ENCODE measurements at places on chromosomes 2 and 18.

GRCh38 chr2:215425021-215425782 is 10.7 kb downstream of the FN1 start:
- DNase-seq, result no peak

GRCh38 chr18:22900558-22901238 is 32.4 kb upstream of the RBBP8 start:
- no peak for DNase-seq

DNA sequence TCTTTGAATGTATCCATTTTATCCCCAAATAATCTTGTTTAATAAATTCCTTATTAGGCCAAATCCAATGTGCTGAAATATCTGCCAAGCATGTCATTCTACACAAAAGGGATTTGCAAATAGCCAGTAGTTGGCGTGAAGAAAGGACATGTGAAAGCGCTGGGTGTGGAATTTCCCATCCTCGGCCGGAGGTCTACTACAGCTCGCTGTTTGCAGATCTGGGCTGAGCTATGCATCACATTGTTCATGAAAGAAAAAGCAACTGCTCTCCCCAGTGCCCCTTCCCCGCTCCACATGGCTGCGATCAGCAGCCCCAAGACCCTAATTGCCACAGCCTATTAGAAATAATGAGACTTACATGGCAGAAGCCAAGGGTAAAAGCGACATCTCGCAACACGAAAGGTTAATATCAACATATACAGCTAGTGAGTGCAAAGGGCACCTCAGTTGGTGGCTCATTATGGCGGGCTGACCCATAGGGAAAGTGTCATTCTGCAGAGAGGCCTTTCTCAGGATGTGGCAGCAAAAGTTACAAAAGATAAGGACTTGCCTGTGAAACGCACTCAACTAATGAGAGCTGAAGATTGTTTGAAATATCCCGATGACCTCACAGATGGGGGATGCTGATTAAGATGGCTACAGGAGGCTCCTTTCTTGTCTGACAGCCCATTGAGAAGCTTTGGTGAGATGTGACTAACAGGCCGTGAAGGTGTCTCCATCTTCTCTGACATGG is 126.9 kb upstream of the CYP1B1 start:
- DNase-seq, result no peak

DNA sequence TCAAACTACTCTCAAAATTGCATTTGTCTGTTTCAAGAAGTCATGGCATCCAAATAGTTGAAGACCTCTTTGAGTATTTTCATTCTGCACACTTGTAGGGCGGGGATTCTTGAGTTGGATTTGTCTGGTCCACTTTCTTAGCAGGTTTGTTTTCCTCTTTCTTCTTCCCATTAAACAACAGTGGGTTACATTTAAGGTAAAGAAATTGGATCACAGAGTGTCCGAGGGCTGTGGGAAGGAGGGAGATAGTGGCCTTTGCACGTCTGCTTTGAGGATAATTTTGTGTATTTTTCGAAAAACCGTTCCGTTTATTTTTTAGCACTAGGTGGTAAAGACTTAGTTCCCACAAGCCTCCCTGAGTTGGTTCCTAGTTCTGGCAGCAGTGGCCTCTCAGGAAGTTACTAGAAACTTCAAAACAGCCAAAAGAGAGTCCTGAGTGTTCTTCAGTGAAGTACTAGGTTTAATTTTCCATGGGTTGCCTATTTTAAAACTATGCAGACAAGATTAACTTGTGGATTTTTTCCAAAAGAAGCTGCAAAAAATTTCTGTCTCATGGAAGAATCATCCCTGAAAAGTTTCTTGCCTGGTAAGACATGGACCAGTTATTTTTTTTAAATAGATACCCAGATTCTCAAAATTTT is 107.9 kb downstream of the CDC42EP3 start:
- no peak for DNase-seq

DNA sequence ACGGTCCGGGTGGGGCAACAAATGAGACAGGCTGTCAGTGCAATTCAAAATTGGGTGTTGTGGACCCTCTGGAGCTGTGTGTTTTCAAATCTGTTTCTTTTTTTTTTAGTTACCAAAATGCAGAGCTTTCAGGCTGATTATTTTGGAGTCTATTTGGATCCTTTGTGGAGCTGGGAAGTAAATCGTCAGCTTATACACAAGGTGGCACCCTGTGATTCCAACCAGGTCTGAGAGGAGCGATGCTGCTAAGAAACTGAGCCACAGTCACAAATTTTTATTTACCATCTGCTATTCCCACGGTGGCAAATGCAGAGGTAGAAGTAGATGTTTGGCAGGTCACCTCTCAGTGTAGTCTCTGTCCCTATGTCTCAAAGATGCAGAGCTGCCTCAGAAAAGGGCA is 3.8 kb upstream of the EPC2 start:
- no peak for DNase-seq

DNA sequence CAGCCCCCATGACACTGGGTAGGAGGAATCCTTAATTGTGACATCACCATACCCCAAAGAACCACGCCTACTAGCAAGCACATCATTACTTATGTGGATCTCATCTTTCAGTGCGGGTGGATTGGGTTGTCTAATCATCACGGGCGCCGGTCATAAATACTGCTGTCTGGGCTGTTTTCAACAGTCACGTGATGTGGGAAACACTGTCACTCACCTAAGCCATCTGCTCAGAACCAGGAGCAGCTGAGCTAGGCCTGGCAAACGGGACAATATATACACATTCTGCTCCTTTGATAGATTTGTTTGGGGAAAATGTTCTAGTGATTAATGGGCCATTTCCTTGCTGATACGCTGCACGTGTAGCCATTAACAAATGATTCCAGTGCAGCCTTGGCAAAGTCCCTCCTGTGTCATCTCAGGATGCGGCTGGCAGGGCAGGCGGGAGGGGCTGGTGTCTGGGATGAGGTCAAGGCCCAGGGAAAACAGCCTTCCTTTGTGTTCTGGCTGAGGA is 145.9 kb upstream of the COPS8 start:
- DNase-seq, result no peak

DNA sequence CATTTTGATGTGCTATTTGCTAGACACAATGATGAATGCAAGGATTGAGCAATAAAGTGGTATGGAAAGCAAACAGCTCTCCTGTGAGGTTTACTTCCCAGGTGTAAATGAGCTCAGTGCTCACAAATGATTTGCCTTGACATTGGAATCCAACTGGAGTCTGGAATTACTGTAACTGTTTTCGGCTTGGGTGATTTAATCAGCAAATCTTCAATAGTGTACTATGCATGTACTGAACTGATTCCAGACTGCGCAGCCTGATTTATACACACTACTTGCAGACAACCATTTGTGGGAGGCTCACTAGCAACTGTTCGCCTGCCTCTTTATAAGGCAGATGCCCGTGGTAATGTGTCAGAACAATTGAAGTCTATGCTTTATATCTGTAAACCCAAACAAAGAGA is 27.9 kb upstream of the SOX11 start:
- no peak for DNase-seq

DNA sequence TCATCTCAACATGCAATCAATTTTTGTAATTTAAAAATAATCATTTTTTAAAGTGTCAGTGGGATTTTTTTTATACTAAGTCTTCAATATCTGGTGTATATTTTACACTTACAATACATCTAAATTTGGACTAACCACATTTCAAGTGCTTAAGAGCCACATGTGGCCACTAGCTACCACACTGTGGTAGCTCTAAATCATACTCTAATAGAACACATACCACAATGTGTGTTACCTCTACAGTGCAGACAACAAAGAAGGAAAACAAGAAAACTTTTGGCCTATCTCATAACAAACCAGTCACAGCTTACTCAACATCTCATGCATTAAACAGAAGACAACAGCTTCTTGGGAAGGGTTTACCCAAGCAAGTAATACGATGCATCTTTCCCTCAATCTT is 24.5 kb downstream of the PIAS2 start:
- no peak for DNase-seq

- DNase-seq, result no peak
Measured at GRCh38 chr18:31439807-31440325, 7.7 kb upstream of the DSG3 start.

- DNase-seq, result no peak
Measured at GRCh38 chr2:222851956-222852617, 8.7 kb upstream of the ACSL3 start.

DNA sequence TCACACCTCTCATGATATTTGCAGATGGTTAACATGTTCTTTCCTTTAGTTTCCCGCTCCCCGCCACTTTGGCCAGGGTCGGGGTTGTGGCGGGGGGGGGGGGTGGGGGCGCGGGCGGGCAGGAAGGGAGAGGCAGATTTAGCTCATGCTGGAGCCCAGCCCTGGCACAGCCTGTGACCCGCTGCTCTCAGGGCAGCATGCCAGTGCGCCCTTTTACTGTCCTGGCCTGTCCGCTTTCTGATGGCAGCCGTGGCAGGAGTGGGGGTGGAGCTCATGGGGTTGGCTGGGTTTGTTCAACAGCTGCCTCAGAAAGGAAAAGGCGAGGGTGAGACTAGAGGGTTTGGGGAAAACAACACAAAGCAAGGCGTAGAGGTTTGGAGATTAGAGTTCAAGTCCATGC is 56.1 kb downstream of the TNP1 start:
- no peak for DNase-seq

DNA sequence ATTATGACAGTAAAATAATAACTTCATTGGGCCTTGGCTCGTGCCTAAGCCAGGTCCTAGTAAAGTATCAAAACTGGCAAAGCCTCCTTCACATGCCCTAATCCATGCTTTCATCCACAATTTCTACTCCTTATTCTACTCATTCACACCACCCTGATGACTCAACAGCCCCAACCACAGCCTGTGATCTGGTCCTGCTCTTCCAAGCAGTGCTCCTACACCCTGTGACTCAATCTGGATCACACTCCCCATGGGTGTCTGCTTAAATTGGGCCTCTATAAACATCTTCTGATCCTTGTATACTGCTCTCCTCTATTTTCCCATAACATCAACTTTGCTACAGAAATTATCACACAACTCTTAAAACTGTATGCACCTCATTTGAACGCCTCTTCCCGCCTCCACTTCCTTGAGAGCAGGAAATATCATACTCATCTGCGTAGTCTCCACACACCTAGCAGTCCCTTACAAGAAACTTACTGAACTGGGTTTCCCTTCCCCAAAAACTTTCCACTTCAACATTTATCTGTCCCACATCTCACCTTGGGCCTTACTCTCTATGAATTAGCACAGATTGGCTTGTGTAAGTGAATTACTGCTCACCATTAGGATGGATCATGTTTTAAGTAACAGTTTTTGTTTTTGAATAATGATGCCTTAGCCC is 15.9 kb downstream of the GTF3C3 start:
- DNase-seq, result peak; percentile 16

DNA sequence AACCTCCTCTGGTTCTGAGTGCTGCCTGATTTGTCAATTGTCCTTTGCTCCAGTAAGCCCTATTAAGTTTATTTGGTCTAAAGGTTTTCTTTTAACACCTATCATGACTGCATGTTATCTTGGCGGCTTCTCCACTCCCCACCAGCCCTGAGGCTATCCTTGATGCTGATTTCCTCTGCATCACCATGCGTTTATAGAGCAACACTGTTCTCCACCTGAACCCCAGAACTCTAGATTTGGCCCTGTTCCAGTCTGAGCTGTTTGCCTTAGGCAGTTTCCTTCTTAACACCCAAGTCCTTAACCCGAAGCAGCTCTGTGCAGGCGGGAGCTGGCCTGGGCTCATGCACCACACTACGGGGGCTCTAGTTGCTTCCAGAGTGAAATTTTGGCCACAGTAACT is 98.2 kb upstream of the NPAS2 start:
- DNase-seq, result no peak

DNA sequence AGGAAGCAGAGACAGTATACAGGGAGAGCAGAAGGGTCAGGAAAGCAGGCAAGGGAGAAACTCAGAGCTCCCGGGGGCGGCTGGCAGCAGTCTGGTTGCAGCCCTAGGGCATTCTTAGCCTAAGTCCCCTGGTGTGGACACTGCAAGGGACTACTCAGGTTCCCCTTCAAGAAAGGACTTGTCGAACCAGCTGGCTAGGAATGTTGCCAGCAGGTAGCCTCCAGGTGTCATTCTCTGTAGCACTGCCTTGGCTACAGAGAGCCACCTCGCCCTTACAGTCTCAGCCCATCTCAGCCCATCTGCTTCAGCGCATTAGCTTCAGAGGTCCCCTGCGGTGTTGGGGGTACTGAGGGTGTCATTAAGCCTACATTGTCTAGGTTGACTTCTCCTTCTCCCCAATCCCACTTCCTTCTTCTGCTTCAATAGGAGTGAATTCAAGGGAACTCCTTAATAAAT is 11.3 kb upstream of the TMSB10 start:
- no peak for DNase-seq

- no peak for DNase-seq
Measured at GRCh38 chr2:149141046-149141445, 102.5 kb downstream of the LYPD6B start.

- no peak for DNase-seq
Measured at GRCh38 chr2:139365189-139365588, 585.0 kb upstream of the NXPH2 start.

DNA sequence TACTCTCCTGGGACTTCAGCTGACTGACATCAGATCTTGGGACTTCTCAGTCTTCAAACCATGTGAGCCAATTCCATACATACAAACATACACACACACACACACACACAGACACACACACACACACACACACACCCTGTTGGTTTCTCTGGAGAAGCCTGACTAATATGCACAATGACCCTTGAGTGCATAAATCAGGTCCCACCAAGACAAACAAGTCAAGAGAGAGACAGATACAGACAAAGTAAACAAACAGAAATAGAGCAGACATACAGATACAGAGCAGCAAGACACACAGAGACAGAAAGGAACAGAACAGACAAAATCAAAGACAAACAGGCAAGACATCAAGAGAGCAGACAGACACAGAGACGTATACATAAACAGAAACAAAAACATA is 43.8 kb upstream of the DDX18 start:
- no peak for DNase-seq

DNA sequence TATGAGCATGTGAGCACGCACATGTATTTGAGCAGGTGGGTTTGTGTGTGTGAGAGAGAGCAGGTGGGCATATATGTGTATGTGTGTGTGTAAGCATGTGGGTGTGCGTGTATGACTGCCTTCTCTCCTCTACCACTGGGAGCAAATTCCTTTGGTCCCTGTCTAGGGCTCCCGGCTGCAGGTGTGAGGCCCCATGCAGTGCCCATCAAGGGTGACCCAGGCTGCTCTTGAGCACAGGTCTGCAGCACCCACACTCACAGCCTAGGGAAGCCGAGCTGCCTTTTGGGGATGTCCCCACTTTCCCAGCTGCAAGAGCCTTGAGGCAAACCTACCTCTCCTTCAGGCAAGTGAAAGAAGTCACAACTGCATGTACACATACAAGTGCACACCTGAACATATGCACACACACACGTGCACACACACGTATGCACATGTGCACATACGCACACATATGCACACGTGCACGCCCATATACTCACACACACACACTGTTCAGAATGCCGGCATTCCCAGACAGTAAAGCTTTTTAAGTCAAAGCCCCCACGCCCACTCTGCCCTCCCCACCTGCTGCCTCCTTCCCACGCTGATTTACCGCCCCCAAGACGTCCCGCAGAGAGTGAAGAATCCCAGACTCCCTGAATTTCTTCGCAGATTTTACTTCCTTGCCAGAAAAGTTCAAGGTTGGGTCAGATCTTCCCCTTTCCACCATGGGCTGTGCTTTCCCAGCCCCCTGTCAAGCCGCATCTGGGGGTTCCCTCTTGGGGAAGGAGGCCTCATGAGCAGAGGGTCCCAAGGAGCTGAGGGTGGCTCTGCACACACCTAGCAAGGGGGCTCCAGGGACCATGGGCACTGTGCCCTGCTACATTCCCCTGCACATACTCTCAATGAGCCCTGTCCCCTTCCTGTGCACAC is 170.6 kb downstream of the TWIST2 start:
- DNase-seq, result no peak

- no peak for DNase-seq
Measured at GRCh38 chr2:148781544-148781943, 93.5 kb upstream of the KIF5C start.

- DNase-seq, result no peak
Measured at GRCh38 chr18:31482051-31482450, 15.9 kb upstream of the DSG2 start.
